Psoas muscle (tissue), 8 donors: ENCODE measurements at places on chromosomes 5 and 9.
A peak's percentile ranks its signal among the peaks of the same experiment; 100 is the strongest.

DNA sequence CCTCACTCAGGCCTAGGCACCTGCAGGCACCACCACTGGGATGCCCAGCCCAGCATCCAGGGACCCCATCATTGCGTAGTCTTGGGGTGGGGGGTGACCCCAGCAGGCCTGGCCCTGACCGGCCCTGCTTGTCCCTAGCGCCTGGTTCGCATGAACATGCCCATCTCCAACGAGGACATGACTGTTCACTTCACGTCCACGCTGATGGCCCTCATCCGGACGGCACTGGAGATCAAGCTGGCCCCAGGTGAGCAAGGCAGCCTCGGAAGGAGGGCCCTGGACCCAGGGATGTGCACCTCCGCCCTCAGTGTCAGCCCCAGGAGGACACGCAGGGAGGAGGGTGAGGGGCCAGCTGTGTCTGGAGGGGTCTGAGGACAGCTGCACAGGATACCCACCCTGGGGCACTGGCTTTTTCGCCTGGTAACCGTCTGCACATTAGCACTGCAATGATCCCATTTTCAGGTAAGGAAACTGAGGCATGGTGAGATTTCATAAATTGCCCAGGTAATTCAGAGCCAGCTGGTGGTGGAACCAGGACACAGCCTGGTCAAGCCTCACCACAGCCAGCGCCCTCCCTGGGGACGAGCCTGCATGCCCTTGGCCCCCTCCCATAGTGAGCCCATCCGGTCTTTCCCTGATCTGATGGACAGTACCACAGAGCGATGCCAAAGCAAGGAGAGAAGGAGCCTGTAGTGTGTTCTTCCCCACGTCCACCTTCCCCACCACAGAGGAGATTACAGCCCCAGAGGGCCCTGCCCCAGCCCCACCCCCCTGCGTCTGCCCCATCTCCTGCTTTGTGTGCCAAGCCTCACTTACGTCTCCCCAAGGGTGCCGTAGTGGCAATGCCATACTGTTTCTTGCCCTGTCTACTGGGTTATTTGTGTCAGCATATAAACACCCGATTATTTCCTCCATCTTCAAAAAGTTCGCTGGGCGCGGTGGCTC is 228.3 kb downstream of the CACNA1B start:
- DNase-seq, result no peak

- DNase-seq, result no peak
Measured at GRCh38 chr5:110250755-110251154, 475.7 kb downstream of the TMEM232 start.

GRCh38 chr9:135144581-135145170 is 57.2 kb downstream of the OLFM1 start:
- no peak for DNase-seq

GRCh38 chr9:121556580-121556979 is 56.9 kb upstream of the GGTA1 start:
- peak; percentile 41 for DNase-seq

DNA sequence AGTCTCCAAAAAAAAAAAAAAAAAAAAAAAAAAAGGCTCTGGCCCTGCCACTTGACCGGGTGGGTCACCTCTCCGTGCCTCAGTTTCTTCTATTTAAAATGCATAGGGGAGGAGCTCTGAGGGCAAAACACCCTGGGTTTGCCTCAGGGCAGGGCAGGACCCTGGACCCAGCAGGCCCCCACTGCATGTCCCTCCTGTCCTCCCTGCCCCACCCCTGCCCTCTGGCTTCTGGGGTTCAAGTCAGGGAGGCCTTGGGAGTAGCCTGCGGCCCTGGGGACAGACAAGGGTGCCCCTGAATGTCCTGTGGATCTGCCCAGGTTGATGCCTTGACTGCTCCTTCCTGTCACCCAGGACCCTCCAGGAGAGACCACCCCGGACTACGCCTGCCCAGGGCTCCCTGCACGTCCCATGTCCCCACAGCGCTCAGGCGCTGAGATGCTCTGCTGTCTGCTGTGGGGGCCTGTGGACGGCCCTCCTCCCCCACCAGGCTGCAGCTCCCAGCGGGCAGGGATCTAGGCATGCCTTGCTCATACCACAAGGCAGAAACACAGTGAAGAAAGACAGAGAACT is 35.4 kb downstream of the ADAMTS2 start:
- DNase-seq, result peak; percentile 9

DNA sequence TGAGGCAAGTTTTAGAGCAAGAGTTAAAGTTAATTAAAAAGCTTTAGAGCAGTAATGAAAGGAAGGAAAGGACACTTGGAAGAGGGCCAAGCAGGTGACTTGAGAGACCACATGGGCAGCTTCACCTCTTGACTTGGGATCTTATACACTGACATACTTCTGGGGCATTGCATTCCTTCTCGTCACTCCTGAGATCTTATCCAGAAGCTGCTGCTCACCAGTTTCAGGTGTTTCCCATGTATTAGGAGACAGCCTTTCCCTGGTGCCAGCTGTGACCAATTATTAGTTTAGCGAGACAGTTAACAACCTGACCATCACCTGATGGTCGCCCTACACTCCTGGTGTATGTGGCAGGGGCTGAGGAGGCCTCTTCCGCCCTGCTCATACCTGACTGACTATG is 382.1 kb downstream of the KDM4C start:
- no peak for DNase-seq

DNA sequence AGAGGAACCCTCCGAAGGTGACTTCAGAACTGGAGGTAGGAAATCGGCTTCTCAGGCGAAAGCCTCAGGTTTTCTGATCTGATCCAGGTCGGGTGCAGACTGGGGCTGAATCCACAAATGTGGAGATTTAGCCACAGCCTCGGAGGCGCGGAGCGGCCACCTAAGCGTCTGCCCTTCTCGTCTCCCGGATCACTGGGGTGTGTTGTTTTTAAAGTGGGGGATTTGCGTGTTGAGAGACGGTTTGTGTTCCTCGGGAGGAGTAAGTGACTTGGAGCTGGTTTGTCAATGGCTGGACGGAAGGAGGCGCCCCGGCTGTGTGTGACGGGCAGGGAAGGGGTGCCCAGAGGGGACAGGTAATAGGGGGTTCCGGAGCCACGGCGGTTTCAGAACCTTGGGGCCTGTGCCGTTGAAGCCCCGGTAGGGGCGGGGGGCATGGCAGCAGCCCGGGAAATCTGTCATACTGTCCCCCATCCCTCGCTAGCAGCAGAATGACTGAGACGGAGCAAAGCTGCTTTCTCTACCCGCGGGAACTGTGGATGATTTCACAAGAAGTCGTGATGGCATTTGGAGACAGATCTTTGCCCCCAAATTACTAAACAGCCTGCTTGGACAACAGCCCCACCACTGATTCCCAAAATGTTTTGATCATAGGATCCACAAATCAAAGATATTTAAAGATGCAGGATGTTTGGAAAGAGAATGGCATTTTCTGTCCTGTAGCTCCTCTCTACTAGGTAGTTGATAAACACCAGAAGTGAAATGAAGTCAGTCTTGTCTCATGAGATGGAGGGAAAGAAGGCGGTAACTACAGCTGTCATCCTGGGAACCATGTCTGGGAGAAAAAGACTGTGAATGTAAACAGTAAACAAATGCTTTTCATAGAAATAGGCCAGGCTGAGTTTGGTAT is 216.5 kb downstream of the PDZD2 start:
- peak; percentile 25 for DNase-seq

GRCh38 chr9:97543561-97543960 is 42.1 kb downstream of the TMOD1 start:
- no peak for DNase-seq

DNA sequence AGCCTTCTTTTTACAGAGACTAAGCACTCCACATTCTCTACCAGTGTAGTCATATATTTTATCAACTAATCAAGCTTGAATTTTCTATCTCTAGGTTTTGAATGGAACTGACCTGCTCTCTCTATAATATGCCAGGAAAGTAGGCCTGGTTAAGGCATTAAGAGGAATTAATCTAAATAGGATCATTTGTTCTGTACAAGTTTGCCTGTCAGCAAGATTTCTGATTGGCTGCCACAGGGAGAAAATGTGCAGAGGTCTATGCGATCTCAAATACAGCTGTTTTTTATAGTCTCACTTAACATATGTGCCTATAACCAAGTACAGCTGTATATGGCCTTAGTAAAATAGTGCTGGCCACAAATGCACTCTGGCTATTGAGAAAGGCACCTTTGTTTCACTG is 418.8 kb downstream of the KDM4C start:
- no peak for DNase-seq

GRCh38 chr5:43016217-43016779 is 23.8 kb downstream of the ANXA2R start:
- DNase-seq, result no peak

GRCh38 chr5:139046551-139046950 is 151.6 kb downstream of the SIL1 start:
- DNase-seq, result no peak

DNA sequence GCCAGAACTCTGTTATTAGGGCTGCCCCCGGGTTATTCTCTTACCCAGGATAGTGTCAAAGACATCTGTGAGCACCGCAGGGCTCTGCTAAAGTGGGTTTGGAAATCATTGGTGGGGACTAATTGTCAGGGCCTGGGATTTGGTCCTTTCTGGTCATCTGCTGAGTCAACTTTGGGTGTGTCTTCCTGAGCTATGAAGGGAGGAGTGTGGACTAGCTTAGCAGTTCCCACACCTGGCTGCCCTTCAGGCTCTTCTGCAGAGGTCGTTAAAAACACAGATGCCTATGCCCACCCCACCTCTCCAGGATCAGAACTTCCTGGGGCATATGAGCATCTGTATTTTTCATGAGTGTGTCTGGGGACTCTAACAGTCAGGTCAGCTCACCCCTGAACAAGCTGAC is 352.2 kb downstream of the SLIT3 start:
- DNase-seq, result no peak

DNA sequence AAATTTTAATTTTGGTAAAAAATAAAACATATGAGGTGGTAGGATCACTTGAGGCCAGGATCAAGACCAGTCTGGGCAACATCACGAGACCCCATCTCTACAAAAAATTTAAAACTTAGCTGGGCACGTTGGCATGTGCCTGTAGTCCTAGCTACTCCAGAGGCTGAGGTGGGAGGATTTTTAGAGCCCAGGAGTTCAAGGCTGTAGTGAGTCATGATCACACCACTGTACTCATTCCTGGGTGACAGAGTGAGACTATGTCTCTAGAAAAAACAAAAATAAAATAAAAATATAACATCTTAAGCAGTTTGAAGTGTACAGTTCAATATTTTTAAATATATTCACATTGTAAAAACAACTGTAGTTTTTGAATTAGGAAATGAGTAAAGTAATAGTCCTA is 108.3 kb downstream of the SMIM15 start:
- no peak for DNase-seq

GRCh38 chr9:92165484-92165883 is 50.3 kb upstream of the SPTLC1 start:
- DNase-seq, result no peak

DNA sequence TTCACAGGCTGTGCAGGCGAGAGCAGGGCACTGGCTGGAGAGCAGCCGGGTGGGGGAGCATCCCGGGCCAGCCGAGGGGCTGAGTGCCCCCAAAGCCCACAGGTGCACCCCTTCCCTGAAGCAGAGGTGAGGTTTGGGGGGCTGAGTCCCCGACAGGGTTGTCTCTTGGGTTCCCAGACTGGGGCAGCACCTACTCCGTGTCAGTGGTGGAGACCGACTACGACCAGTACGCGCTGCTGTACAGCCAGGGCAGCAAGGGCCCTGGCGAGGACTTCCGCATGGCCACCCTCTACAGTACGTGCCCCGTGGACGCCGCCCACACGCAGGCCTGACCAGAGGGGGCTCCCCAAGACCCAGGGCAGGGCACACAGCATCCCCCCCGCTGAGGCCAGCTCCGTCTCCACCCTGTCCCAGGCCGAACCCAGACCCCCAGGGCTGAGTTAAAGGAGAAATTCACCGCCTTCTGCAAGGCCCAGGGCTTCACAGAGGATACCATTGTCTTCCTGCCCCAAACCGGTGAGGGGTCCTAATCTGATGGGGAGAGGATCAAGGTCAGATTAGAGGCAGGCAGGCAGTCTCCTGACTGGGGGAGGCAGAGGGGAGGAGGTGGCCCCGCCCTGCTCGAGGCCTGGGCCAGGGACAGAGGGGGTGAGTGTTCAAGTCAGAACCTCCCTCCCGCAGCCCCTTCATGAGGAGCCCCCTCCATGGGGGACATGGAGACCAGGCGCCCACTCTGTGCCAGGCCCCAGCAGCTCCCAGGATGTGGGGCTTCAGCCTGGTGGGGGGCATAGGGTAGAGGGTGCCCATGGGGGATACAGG is 2.7 kb downstream of the PTGDS start:
- no peak for DNase-seq

- no peak for DNase-seq
Measured at GRCh38 chr9:128203707-128204551, 750 bp downstream of the DNM1 start.

GRCh38 chr9:95027914-95028852 is 289.3 kb downstream of the FANCC start:
- no peak for DNase-seq

GRCh38 chr5:164597293-164597900 is 1092.0 kb downstream of the MAT2B start:
- DNase-seq, result no peak

DNA sequence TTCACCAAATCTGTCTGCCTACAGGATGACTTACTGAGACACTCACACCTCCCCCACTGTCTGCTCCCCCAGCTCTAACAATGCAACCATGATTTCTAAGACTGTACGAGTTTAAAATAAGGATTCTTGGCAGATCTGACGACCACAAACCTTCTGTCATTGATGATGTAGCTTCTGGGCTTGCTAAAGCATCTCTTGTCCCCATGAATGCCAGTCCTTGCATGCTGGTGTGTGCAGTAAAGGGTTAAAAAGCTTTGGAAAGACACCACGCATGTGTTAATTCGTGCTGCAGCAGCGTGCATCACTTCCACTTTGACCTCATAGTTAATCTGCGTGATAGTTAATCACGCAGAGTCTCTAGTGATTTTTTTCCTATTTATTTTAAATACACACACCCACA is 411 bp upstream of the GABRG2 start:
- no peak for DNase-seq

- DNase-seq, result no peak
Measured at GRCh38 chr5:87129046-87129445, 138.6 kb upstream of the RASA1 start.
